Bronchial epithelial cell (primary cell): ENCODE measurements at places on chromosomes 12 and 14. TPM values are rescaled to one million over a fixed set of nuclear protein-coding genes. Genes with fewer than 3 reads are reported as not detected.

Gene IRAK3
- total RNA-seq: 1.0 and 1.6 TPM in 2 replicates

DNA sequence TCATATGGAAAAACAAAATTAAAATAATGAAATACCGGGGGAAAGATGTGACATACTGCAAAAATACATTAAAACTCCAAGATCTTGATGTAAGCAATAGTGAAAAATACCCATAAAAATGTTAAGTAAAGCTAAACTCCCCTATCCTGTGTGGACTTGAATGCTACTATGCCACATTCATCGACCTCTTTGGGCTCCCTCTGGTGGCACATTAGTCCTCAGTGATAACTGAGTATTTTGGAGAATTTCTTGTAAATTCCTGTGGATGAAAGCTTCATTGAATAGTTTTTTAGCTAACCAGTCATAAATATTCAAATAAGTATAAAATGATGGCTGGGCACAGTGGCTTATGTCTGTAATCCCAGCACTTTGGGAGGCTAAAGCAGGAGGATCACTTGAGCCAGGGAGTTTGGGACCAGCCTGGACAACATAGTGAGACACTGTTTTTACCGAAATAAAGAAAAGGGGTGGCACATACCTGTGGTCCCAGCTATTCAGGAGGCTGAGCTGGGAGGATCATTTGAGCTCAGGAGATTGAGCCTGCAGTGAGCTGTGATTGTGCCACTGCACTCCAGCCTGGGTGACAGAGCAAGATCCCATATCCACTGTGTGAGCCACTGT, 42.4 kb upstream of the SGPP1 start:
- peak; percentile 47 for DNase-seq

Gene CD27
- not detected in 2 replicates for total RNA-seq

Gene SPX
- 3.4 and 6.3 TPM in 2 replicates for total RNA-seq

Gene KRT7
- 532 and 895 TPM in 2 replicates for total RNA-seq

Gene KNTC1
- 6.8 and 7.6 TPM in 2 replicates for total RNA-seq

DNA sequence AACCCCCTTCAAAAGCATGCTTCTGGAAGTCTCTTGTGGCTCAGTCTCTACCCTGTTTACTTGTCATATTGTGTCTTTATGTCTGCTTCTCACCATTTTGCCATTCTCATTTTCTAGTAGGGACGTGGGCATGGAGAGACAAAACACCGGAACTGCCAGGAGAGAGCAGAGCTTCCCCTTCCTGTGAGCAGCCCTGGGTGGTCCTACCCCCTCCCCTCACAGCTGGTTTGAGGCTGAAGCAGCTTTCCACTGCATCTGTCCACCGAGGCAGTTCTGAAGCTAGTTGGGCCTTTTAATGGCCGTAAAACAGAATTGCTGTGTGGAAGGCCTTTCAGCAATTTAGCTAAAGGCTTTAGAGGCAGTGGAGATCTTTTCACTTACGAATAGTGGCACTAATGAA, 77.0 kb downstream of the PELI2 start:
- DNase-seq: no peak

- DNase-seq: no peak
Measured at GRCh38 chr12:51346581-51346980, at the start of gene CELA1. Gene CELA1 (minus strand): TSS chr12:51346679. CDS start chr12:51346638, 41 bp downstream.

Gene CLEC2A
- not detected in 2 replicates for total RNA-seq

DNA sequence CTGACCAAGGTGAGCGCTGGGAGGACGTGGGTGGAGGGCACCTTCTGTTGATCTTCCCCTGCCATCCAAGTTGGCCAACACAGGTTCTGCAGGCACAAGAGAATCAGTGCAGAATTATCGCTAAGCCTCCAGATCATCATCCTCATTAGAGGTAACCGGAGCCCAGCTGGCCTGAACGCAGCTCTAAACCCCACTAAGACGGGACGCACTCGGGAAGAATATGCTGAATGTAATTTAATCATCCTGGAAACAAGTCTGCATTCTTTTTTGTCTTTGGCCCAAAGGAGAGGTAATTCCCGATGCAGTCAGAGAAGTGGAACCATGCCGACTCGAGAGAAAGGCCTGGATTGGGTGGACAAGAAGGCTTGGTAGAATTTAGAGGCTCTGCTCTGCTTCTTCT, 111.0 kb upstream of the GSC start:
- no peak for DNase-seq

DNA sequence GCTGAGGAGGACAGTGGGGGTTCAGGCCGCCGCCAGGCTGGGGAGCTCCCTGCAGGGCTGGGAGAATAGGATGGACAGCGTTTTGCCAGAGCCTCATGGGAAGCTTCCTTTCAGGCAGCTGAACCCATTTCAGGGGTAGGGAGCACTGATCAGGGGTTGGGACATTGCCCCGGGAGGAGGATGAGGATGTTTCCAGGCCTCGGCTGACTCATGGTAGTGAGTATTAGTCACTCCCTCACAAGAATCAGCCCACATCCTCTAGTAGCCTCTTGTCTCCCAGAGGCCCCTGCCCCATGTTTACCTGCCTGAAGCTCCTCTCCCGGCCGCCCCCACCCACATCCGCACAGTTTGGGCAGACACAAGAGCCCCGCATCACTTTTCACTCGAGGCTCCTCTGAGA, 89.8 kb downstream of the ZFP36L1 start:
- peak; percentile 92 for DNase-seq

GRCh38 chr14:63091394-63091996, 46.2 kb upstream of the KCNH5 start:
- DNase-seq: no peak

GRCh38 chr12:89899651-89900050, 191.0 kb upstream of the ATP2B1 start:
- DNase-seq: no peak

DNA sequence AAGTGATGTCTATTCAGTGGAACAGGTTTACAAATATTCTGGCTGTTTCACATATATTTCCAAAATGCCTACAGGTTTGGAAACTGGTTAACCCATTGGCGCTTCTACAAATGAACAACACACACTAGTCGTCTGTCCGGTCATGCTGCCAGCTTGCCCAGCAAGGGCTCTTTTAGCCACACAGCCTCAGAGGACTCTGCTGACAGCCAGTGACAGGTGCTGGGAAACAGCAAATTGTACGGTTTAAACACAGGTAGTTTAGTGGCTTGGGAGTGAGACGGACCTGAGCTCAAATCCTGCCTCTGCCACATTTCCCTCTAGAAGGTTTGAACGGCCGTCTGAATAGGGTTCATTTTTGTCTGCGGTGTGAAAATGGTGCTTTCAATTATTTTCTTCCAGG, 53.8 kb downstream of the MOK start:
- DNase-seq: no peak

Gene PELI2
- total RNA-seq: 1.7 and 2.1 TPM in 2 replicates

Gene KLRC1
- not detected in 2 replicates for total RNA-seq

DNA sequence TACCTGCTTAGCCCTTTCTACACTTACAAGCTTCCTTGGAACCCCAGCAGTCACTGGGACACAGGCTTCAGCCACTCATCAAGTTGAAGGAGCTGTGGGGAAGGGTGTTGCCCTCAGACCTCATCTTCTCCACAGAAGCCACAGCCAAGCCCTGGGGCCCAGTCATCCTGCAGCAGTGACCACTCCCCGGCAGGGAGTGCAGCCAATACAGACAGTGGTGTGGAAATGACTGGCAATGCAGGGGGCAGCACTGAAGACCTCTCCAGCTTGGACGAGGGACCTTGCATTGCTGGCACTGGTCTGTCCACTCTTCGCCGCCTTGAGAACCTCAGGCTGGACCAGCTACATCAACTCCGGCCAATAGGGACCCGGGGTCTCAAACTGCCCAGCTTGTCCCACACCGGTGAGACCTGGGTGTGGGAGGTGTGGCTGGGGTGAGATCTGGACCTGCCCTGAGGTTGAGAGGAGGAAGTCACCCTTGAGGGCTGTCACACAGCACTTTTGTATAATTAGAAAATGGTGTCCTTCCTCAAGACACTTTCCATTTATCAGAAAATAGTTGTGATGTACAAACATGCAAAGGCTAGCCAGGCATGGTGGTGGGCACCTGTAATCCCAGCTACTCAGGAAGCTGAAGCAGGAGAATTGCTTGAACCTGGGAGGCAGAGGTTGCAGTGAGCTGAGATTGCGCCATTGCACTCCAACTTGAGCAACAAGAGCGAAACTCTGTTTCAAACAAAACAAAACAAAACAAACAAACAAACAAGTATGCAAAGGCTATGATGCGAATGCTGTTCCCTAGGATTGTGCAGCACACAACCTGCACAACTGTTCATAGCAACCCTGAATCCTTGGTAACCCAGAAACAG, 9.9 kb downstream of the GLI1 start:
- no peak for DNase-seq

DNA sequence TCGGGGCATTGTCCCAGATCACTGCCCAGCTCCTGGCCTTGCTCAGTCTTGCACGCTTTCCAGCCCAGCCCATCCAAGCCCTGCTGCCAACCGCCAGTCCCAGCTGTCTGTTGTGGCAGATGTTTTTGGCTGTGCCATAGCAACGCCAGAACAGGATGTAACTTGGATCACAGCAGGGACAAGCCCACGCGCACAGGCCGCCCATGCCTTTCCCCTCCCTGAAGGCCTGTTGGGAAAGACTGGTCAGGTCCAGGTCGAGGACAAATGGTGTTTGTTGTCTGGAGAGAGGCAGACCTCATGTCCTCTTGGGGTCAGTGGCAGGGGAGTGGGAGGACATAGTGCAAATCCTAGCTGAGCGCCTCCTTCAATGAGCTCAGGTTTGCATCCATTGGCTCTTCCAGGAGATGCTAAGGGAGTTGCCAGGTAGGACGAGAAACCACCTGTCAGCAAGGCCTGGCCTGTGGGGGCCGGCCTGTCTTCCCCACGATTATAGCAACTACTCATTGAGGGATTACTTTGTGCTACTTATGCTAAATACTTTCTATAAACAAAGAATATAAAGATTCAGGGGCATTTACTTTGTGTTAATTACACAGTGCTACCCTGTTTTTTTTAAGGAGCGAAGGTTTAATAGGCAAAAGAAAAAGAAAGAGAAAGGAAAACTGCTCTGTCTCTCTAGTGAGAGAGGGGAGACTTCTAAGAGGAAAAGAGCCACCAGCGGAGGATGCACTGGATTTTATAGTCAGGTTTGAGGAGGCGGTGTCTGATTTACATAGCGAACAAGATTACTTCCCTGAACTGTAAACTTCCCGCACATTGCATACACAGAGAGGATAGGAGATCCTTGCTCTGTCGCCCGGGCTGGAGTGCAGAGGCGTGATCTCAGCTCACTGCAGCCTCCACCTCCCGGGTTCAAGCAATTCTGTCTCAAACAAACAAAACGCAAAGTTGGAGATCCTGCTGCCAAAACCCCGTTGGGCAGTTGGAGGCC, 42.8 kb upstream of the CORO1C start:
- DNase-seq: peak; percentile 87

- DNase-seq: no peak
Measured at GRCh38 chr12:124027753-124028554, 54.9 kb downstream of the ZNF664 start.

Gene FIGNL2
- total RNA-seq: not detected in 2 replicates

DNA sequence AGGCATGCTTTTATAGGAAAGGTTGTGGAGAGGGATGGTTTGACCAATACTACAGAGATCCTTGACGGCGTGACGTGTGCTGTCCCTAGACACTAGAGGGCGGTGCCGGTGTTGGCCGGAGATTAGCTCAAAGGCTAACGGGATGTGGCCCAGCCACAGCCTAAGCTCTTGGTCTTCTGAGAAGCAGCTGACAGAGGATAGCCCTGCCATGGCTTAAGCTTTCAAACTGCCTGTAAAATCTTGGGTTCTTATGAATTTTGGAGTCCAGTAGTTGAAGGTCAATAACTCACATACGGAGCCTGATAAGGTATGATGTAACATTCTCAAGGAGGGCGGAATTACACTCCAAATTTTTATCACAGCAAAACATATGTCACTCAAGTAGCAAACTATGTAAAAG, 515.7 kb upstream of the ATXN7L3B start:
- DNase-seq: peak; percentile 61

Gene SERPINA6
- total RNA-seq: not detected in 2 replicates

DNA sequence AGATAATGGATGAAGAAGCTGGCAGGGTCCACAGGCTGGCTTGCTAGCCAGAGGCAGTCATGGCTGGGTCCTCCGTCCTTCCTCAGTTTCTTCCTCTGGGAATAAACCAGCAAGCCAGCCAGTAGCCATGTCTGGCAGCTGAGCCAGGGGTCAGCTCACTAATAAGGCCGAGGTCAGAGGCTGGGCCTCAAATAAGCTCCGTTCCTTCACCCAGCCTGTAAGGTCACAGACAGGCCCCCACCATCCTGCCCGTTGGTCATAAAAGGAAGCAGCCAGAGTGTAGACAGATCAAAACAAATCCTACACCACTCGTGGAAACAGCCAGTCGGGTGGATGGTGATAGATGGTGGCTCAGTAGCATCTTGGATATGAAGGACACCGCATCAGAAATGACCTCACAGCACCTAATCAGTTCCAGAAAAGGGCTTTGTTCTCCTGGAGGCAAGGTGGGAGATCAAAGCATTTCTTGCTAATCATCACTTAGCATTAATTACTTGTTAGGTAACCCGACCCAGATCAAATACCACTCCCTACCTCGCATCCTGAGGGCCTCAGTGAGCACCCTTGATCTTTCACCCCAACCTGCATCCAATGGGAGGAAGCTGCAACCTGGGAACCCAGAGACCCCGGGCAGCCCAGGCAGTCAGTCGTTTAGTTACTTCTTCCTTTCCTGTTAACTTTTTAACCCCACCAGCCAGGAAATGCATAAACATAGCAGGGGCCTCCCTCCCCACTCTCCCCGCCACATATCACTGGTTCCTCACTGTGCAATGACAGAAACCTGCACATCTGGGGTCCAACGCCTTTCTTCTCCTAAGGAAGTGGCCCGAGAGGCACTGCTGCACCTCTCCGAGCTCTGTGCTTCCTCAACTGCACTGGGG, 90.2 kb downstream of the KDM2B start:
- no peak for DNase-seq

- no peak for DNase-seq
Measured at GRCh38 chr14:91061056-91061887, 831 bp upstream of the RPS6KA5 start.

Gene PZP
- total RNA-seq: not detected in 2 replicates

GRCh38 chr12:131027264-131027663, 73.6 kb downstream of the ADGRD1 start:
- no peak for DNase-seq

Gene SERPINA10
- total RNA-seq: not detected in 2 replicates

DNA sequence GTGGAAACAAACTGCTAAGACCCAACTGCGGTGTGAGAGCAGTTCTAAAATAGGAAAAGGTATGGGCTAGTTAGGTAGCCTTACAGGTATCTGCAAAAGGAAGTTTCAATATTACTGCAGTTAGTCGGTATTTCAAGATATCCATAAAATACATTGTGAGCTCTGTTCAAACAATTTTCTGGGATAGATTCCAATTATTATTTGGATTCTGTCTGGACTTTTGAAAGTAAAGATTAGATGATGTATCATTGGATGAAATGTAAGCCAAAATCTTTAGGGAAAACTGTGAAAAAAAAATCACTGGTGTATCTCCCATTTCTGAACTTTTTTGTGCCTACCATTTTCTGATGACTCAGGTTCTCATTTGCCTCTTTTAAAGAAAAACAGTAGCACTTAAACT, 621.6 kb downstream of the CCER1 start:
- no peak for DNase-seq

DNA sequence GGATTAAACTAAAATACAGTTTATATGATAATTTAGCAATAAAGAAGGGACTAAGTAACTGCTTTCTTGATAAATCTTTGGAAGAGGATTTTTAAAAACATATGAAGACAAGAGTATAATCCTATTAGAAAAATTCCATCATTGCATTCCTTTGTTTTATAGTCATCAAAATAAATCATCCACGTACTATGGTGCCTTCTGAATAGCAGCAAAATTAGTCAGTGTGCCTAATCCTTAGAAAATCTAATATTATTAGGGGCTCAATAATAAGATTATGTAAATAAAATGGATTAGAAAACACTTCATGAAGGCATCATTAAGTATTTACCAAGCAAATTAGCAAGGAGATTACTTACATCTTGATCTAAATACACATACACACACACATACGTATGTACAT, 102.1 kb downstream of the KCNH5 start:
- DNase-seq: peak; percentile 36

Gene IL22
- total RNA-seq: not detected in 2 replicates
